ENCODE measurements at places on chromosomes 11 and 22.
A peak's percentile ranks its signal among the peaks of the same experiment; 100 is the strongest.

DNA sequence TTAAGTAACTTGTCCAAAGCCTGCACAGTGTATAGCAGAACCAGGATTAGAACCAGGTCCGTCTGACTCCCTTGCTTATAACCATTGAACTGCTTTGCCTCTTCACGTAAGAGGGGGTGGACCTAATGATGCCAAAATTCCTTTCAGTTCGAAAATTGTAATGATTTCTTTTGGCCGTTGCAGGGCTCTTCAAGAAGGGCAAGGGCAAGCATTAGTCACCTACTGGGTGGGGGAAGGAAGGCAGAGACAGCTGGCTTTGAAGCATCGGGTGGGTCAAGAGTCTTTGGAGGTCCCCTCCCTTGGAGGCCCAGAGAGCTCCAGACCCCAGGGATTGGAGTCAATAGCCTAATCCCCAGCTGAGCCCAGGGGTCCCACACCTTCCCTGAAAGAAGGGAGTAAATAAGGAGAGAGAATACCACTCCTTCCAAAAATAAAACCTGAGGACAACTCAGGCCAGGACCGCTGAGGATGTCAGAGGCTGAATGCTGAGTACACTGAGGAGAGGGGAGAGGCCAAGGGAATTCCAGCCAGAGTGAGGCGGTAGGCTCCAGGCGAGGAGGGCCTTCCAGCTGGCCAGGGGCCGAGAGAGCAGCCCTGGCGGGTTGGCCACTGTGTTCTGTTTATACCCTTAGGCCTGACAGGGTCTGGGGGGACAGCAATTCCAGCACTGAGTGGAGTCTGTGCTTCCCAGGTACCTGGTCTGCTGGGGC lies 14.1 kb downstream of the CREB3L1 start:
- no peak for DNase-seq

DNA sequence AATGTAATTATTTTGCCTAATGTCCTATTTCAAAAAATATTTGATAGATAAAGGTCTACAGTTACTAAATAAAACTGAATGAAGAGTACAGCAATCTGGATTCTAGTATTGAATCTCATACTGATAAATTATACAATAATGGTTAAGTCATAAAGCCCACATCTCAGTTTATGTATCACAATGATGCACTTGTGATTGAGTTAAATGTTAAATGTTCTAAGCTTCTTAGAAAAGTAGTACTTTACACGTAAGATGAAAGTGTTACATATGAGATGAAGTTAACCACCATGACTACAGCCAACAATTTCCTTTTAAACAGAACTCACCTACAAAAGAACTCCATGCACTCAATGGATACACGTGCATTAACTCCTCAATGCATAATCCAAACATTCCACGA lies 51.7 kb downstream of the PHF21A start:
- no peak for DNase-seq

DNA sequence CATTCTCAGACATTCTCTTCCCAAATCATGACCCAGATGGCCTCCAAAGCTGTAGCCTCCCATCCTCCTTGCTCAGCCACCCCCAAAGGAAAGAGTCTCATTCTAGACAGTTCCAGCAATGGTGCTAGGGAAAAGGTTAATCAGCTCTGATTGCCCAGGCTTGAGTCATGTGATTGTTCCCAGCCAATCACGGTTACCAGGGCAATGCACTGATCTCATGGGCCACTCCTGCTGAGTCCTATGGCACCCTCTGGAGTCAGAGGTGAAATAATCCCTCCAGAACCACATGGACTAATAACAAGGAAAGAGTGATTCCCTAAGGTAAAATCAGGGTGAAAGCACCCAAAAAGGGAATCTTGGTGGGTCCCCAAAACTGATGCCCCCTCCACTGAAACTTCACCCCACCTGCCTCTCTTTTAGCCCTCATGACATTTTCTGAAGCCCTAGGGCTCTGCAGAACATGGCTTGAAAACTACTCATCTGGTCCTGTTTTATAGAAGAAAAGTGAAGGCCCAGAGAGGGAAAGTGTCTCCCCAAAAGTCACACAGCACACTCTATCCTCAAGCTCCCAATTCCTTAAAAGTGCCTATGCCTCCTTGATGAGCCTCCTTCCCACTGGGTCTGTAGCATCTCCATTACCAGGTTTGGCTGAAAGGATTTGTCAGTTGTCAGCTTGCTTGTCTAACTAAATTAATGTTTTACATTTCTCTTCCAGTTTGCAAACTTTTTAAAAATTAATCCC lies 203.7 kb downstream of the MN1 start:
- no peak for DNase-seq

GRCh38 chr11:19770277-19770676 lies 57.6 kb downstream of the NAV2 start:
- no peak for DNase-seq

DNA sequence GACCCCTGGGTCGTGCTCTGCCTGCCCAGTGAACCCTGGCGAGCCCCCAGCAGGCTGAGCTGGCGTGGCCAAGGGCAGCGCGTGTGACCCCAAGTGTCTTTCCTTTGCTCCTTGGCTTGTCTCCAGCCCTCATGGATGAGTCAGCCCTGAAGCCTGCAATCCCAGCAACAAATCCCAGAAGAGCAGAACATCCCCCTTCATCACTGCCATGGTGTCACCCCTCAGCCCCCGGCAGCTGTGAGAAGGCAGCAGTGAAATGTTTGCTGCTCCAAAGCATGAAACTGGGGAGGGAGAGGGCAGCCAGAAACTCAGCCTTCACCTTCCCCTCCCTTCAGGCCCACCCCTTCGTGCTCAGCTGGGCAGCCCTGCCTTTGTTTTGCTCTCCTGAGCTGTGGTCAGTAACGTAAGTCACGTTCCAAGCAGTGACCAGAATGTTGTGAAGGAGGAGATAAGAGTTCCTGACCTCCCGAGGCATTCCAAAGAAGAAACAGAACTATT lies 29.8 kb downstream of the ADAMTS15 start:
- DNase-seq, result peak; percentile 74

DNA sequence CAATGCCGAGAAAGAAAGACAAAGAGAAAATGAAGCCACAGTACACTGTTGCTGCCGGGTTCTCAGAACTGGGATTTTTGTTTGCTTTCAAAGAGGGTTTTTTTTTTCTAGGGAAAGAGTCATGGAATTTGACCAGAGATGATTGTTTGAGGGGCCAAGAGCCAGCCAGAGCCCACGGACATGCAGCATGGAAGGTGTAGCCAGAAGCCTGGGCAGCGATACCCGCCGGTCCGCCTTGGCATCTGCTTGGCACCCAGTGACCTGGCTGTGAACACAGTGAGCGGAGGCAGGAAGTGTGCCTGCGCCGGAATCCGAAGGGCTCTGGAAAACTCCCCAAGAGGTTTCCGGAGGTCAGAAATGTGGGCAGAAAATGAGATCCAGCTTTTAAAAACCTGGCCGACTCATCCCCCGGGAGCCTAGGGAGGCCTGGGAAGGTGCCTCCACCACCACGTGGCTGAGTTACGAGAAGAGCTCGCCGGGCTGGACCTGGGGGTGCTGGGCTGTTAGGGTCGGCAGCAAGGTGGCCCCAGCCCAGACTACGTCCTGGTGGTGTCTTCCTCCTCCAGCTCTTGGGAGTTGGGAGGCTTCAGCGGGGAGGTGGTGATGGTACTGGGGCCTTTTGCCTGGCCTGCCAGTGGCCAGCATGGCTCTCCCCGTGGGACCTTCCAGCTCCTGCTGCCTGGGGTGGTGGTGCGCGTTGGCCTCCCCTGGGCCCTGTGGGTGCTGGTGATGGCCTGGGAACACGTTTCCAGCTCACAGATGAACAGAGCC lies 61.6 kb upstream of the PPARA start:
- DNase-seq, result no peak

GRCh38 chr11:120714438-120714837 lies 202.9 kb downstream of the GRIK4 start:
- no peak for DNase-seq

DNA sequence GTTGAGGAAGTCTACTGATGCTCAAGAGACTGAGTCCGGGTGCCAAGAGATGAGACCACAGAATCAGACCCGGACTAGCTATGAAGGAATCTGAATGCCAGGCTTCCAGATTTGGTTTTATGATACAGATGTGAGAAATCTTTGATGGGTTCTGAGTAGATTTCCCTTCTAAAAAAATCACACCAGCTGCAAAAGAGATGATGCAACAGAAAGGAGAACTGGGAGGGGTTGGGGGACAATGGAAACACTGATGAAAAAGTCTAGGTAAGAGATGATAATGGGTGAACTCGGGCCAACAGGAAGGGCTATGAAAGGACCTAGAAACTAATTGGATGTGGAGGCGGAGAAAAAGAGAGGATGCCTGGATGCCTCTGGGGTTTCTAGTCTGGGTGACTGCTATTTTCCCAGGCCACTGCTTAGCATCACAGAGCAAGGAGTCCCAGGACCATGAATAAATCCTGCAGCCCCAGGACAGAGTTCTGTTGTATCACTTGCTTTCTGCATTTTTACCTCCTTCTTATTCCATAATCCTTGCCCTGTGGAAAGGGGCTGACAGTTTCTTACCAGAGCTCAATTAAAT lies 115.4 kb upstream of the SEZ6L start:
- DNase-seq, result no peak

DNA sequence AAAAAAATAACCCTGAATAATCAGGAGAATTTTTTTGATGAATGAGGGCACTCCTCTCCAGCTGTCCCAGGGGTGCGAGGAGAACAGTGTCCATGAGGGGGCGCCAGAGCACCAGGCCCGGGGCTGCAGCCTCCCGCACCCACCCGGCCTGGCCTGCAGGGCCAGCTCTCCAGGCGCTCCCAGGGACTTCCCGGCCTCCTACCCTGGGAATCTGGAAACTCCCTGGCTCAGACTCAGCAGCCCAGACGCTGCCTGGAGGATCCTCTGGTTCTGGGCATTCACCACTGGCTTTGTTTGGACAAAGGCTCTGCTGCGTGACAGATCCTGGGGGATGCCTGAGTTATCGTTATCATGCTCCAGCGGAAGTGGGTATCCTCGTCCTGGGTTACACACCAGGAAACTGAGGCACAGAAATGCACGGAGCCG lies 31.0 kb downstream of the MCM5 start:
- peak; percentile 52 for DNase-seq

GRCh38 chr11:114982141-114982540 lies 303.8 kb downstream of the NXPE2 start:
- no peak for DNase-seq

- no peak for DNase-seq
Observed at GRCh38 chr11:57085611-57086010, 96.1 kb upstream of the LRRC55 start.

DNA sequence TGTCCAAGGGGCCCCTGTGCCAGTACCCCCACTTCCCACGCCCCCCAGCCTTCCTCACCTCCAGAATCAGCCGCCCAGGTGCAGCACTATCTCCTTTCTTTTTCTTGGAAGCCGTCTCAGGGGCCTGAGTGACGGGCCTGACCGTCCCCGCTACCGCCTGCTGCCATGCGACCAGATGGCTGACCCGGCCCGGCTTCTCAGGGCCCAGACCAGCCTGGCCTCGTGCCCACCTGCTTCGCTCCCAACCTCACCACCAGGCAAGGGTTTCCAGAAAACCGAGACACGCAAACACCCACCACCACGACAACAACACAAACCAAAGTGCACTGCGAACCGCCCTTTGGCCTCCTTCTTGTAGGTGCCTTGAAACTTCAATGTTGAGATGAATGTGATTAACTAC lies 39.1 kb downstream of the MACROD1 start:
- no peak for DNase-seq

DNA sequence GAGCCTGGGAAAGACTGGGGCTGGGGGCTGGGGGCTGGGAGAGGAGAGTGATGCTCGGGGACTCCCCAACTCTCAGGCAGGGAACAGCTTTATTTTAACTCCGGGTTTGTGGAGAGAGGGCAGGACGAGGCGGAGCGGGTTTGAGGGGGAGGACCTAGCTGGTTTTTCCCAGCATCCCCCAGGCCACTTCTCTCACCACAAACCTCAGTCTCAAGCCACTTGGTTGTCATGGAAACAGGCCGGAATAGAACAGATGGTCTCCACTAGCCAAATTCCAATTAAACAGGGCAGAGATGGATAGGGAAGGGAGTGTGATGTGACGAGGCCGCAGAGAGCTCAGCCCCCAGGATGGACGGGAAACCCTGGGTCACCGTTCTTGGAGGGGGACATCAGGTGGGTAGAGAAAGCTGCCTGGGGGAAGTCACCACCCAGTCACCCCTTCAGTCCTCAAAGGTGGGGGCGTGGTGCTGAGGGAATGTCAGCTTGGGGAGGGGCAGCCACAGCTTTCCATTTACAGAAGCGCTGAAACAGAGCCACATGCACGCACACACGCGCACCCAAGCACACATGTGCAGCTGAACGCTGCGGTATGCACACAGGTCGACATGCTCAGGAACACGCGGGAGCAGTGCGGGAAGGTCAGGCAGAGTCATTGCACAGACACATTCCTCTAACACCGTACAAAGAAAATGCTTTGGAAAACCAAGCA lies 19.2 kb downstream of the NECTIN1 start:
- DNase-seq, result no peak

DNA sequence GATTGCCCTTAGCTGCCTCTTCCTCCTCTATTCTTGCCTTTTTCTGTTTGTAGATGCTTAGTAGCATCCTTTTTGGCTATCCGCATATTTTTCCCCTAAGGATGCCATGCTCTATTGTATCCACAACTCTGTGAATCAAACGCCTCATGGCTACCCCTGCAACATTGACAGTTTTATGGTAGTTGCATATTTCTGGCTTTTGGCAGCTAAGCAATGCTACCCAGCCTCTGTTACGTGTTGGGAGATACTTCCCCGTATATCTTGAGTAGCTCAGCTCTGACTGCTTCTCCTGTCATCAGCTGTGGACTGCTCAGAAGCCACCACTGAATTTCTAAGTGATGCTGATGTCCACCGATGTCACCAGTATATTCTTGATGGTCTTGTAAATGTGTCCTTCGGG lies 15.1 kb upstream of the SLC3A2 start:
- DNase-seq, result no peak

- peak; percentile 56 for DNase-seq
Observed at GRCh38 chr11:111531687-111532364, 8.7 kb upstream of the LAYN start.

- no peak for DNase-seq
Observed at GRCh38 chr22:23670378-23671295, 20.2 kb upstream of the RGL4 start.

DNA sequence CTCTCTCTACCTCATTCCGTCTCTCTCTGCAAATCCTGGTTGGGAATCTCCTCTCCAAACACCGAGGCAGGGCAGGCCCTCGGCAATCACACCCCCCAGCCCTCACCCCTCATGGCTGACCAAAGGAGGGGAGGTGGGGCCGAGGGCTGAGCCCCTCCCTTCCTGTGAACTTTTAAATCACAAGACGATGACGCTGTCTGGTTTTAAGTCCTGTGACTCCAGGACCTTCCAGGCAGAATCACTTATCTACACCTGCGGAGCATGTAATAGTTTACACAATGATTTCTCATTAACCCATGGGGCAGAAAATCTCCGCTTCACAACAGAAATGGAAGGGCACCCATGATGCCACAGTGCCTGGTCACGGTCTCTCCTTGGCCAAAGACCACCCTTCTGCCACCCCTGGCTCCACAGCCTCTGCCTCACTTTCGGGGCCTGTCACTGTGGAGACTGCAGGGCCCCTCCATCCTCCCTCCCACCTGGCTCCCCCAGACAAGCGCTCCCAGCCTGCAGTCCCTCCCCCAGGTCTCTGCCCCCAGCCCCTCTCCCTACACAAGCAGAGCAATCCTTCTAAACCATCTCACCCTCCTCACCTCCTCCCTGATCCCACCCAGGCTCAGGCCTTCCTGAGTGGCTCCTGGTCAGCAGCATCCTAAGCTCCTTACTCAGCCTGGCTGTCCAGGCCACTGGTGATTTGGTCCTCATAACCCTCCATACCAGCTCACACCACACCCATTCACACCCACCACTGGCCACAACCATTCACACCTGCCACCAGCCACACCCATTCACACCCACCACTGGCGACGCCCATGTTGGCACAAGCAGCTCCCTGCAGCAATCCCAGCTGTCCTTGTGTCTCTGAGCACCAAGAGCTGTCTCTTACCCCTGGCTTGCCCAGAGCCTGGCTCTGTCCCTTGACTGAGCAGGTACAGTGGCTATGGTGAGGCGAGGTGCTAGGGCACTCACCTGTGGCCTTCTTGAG lies 30.7 kb upstream of the ARFGAP3 start:
- DNase-seq, result no peak
